ENCODE measurements at places on chromosomes 7 and 10.

DNA sequence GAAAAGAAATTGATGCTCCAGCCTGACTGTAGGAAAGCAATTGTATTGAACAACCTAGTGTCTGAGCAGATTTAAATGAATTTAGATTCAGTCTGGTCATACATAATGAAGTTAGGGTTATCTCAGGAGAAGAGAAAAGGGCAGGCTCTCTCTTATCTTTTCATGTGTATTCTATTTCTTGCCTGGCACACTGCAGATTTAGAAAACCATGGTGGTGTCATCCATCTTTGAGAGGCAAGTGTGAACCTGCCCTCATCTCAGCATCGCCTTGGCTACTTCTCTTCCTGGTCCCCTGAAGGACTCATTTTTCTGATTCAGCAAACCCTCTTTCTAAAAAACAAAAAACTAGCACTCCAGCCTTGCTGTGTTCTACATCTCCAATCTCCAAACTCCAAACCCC is 137.7 kb downstream of the LRRC4 start:
- no peak for DNase-seq

DNA sequence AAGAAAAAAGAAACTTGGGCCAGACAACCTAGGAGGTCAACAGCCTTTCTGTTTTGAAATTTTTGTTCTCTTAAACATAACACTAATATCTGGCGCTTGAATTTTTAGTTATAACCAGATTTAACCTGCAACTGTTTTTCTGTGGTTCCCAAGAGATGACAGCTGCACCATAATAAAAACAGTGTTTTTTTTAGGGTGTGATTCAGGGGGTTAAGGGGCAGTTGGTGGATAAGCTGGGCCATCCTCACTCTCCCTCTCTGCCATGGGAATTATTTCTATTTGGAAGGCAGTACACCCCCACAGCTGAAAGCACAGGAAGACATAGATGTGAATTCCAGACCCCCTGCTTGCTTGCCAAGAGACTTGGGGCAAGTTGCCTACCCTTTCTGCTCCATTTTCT is 20.1 kb upstream of the TM9SF3 start:
- no peak for DNase-seq

GRCh38 chr7:114916261-114916892 is 5.5 kb upstream of the MDFIC start:
- DNase-seq = no peak

DNA sequence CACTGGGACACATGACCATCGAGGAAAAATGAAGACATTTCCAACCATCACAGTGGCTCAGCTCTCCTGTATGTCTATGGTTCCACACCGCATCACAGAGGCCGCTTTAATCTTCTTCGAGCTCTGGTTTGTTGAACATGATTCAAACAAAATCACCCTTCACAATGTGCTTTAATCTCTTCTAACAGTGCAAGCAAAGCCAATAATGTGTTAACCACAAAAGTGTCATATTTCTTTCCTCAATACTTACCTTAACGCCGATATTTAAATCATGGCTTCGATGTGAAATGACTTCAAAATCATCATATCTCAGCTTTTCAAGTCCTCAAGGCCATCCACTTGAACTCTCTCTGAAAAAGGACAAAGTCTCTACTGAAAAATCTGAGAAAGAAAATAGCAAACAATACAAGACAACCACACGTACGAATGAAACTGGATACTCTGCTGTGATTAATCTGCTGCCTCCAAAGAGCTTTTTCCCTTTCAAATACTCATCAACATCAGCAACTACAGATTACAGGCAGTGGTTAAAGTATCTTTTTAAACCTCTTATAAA is 23.0 kb upstream of the SVIL start:
- no peak for DNase-seq

- DNase-seq = peak; percentile 23
These were observed 1.7 kb upstream of the TNKS2 start for GRCh38 chr10:91796331-91797047.

GRCh38 chr10:47145290-47145934 is 154.6 kb upstream of the GDF10 start:
- no peak for DNase-seq

- DNase-seq = no peak
These were observed 19.8 kb upstream of the RASSF4 start for GRCh38 chr10:44939691-44940401.

- DNase-seq = no peak
These were observed 51.8 kb upstream of the CHST3 start for GRCh38 chr10:71912431-71912830.

DNA sequence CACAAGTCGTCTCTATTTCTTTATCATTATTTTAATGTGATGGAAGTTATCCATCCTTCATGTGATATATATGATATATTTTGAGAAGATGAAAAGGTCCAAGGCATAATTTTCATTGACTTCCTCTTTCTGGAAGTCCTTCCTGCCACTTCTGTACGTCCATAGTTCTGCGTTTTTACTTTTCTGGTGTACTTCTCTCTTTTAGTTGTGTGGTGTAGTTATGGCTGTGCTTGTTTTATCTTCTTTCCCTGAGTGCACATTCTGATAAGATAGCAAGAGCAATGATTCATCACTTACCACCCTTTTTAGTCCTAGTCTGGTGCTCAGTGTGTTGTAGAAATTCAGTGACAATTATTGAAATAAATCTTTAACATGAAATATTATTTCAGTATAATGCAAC is 231.3 kb upstream of the FERD3L start:
- no peak for DNase-seq

- DNase-seq = no peak
These were observed 23.6 kb downstream of the ABI1 start for GRCh38 chr10:26837139-26837538.

GRCh38 chr7:2820508-2820934 is 23.6 kb downstream of the GNA12 start:
- DNase-seq = no peak

DNA sequence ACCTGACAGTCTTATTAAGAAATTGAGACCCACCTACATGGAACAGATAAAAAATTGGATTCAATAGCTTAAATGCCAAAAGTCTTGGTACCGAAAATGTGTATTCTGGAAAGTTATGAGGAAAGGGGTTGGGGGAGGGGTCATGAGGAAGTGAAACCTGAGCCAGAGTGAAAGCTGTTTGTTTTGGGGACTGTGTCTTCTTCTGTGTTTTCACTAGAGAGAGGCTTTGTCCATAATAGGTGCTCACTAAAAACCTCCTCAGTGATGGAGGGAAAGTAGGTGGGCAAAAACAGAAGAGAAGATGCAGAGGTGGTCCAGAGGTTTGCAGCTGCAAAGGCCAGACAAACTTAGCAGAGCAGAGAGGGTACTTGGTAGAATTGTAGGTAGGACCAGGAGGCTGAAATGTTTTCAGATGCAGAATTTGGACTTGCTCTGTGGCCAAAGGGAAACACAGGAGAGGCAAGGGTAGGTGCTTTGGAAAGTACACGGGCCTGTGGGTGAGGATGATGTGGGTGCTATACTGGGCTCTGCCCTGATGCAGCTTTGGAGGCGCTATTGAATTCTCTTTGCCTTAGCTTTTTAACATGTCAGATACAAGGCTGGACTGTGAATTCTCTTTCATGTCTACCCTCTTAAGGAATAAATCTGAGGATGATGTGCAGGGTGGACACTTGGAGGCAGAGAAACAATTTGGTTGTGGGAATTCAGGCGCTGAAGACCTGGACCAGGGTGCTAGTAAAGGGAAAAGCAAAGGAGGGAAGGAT is 254.6 kb downstream of the PTEN start:
- no peak for DNase-seq

DNA sequence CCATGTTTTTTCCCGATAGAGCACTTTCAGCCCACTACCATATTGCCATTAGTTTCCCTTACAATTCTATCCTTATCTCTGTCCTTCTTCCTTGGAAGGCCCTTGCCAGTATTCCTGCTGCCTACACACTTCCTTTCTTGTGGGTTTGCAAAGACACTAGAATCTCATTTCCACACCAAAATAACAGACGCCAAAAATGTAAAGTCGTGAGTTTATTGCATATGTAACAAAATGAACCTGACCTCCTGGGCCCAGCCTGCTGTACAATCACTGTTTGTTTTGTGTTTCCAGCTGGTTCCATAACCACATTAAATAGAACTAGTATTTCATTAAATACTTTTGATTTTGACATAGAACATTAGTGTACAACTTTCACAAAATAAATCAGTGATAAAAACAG is 116.7 kb downstream of the SMURF1 start:
- no peak for DNase-seq

DNA sequence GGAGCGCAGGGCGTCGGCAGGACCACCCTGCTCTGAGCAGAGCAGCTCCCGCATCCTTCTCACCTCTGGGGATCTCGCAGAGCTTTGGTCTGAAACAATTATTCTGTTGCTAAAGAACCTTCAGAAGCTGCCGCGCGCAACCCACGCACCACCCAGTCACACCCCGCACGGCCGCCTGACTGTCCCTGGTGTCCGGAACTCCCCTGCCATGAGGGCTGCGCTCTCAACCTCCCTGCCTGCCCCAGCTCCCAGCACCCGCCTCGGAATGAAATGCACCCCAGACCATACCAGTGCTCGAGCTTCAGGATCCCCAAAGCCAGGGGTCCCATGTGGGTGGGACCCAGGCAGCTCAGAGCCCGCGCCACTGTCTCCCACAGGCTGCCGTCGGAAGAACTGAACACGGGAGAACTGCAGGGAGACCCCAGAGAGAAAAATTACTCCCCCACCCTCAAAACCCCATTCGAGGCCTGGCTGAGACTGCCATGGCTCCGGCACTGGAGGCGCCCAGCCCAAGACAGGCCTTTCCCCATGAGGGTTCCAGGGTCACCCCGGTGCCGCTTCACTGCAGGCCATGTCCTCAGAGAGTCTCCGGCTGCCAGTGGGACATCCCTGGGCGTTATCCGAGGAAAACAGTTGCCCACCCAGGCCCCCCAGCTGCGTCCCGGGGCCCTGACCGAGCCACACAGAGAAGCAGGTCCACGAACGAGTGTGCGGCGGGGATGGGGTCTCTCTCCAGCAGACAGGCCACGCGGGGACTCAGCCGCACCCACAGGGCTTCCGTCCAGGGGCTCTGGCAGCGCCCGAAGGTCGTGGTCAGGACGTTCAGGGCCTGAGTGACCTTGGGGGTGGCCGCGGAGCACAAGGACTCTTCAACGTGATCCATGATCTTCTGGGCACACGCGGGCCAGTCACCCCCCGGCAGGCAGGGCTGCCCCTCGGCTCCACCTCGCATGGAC is 12.1 kb downstream of the BRAT1 start:
- no peak for DNase-seq

DNA sequence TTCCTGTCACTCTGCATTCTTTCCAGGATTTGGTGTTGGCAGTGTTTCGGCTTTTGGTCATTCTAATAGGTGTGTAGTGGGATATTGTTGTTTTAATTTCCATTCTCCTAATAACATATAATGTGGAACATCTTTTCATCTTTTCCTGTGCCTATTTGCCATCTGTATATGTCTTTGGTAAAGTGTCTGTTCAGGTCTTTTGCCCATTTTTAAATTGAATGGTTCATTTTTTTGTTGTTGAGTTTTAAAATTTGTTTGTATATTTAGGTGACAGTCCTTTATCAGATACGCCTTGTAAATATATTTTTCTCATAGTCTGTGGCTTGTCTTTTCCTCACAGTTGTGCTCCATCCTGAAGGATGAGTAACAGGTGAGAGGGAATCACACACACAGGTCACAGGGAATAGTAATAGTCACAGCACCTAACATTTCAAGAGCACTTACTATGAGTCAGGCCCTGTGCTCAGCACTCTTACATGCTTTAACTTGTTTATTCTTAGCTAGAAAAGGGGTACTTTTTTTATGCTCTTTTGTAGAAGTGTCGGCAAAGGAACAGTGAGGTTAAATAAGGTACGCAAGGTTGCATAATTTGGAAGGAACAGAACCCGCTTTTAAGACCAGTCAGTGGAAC is 117.1 kb upstream of the GATA3 start:
- no peak for DNase-seq

GRCh38 chr10:4806534-4806933 is 19.5 kb upstream of the AKR1E2 start:
- no peak for DNase-seq

DNA sequence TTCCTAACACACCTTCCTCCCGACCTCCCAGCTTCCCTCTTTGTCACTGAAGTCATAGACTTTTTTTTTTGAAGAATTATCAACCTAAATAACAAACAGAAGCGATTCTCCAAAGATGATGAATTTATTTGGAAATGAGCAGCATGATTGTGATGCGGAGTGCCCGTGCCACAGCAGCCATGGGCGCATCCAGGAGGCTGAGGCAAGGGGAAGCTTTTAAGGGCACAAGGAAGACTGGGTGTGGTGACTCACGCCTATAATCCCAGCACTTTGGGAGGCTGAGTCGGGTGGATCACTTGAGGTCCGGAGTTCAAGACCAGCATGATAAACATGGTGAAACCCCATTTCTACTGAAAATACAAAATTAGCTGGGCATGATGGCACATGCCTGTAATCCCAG is 16.2 kb upstream of the GIMAP8 start:
- no peak for DNase-seq

DNA sequence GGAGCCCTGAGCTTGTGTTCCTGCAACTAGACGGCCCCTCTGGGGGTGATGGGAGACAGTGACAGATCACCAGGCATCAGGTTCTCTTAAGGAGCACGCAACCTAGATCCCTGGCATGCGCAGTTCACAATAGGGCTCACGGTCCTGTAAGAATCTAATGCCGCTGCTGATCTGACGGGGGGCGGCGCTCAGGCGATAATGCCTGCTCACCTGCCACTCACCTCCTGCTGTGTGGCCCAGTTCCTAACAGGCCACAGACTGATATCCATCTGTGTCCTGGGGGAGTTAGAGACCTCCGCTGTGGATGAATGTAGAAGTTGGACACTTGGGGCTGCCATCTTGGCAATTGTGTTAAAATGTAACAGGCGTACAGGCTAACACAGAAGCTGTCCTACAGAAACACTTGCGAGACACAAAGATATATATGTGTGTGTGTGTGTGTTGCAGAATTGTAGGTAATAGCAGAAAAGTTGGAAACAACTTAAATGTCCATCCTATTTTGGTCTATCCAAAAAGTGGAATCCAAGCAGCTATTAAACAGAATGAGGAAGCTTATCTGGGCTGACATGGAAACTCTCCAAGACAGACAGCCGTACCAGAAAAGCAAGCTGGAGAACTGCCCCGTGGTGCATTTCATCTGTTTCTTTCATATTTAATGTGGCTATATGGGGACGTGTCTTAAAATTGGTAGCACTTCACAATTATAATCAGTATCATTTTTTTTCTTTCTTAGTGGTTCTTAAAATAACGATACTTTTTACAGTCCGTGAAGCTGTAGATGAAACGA is 82.8 kb downstream of the MKI67 start:
- no peak for DNase-seq

DNA sequence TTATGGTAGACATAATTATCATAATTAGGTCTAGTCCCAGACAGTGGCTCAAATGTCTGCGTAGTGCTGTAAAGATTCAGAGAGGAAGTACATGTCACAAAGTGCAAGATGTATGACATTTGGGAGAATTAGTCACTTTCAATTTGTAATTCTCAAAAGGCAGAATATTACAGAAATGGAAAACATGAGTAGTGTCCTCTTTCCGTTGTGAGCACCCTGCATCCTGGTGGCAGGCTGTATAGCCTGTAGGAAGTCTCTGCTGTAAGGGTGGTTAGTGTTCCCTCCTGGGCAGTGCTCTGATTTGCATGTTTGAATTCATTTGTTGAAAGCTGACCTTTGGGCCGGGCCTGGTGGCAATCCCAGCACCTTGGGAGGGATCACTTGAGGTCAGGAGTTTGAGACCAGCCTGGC is 17.0 kb downstream of the CDK14 start:
- DNase-seq = no peak

All from stimulated activated CD8-positive, alpha-beta memory T cell treated with anti-CD3 and anti-CD28 coated beads, Interleukin-7, amount 100 ng/mL, for 1 hour (primary cell).